ENCODE measurements at places on chromosomes 12 and 14.

DNA sequence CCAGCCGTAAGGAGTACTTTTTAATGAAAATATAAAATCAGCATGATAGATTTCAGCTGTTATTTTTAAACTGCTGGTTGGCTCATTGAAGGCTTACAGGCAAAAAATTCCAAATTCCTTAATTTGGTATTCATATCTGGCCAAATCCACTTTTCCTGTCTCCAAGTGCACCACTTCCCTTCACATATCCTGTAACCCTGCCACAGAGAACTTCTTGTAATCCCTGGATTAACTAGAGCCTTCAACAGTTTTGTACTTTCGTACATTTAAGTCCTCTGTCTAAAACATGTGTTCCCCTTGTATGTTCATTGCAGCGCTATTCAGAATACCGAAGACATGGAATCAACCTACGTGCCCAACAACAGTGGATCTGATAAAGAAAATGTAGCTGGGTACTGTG is 9.6 kb downstream of the PUS7L start:
- DNase-seq = no peak

DNA sequence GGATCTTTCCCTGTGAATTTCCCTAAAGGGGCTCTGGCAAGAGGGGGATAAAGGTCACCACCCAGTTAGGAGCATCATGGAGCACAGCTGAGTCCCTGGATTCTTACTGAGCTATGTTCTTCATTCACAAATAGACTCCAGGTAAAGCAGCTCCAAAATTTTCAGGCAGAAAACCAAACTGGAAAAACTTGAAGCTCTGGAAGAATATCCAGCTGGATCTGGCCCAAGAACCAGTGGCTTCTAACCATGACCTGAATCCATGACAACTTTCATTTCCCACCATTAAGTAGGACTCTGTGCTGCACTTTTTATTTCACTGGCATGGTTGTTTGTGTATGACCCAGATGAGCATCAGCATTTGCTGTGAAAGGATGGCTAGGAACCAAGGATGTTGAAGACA is 180.4 kb upstream of the FKBP4 start:
- no peak for DNase-seq

DNA sequence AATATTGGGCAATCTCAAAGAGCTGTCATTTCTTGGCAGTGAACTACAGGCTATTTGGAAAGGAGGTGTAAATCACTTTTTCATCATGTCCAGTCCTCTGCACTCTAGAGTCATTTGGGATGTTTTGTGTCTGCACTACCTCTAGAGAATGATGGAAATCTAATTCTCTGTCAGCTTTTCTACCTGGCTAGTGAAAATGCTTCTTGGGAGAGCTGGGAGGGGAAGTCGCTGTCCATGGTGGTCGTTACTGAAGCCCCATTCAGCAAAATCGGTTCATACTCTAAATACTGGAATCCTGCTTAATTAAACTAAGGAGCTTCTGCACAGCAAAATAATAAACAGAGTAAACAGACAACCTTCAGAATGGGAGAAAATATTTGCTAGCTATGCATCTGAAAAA is 251.8 kb downstream of the APAF1 start:
- no peak for DNase-seq

DNA sequence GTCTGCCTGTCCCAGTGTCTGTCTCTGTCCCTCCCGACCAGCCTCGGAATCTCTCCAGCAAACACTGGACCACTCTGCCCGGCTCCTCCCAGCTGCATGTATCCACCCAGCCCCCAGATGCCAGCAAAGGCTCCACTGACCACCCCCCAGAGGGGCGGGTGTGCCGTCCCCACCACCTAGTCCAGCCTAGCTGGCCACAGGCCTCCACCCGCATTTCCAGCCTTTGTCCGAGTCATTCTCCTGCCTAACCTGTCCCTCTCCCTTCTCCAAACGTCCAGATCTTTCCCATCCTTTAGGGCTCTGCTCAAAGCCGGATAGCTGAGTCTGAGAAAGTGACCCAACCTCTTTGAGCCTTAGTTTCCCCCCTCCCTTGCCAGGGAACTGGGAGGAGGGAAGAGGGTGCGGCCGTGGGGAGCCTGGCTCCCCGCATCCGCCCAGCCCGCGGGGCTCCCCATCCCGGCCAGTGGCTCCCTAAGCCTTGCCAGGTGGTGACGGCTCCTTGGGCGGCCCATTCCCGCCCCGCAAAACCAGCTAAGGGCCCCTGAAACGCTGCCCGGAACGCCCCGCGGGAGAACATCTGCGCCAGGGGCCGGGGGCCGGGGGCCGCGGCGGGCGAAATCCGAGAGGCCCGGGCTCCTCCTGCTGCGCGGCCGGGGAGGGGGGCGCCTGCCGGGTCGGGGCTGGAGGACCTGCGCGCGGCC is 34.6 kb upstream of the ANKRD9 start:
- no peak for DNase-seq

DNA sequence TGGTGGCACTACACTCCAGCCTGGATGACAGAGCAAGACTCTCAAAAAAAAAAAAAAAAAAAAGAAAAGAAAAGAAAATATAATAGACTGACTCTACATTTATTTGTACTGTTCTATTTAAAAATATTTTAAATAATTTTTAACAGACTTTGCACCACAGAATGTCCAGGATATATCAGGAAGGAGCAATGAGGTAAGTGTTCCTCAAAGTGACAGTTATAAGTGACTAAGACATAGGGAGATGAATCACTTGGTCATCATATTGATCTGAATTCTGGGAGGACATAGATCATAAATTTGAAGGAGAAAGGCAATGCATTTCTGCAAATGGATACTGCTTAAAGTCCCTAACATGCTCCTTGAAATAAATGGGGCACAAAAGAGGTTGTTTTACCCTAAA is 221.5 kb downstream of the KCNC2 start:
- no peak for DNase-seq

DNA sequence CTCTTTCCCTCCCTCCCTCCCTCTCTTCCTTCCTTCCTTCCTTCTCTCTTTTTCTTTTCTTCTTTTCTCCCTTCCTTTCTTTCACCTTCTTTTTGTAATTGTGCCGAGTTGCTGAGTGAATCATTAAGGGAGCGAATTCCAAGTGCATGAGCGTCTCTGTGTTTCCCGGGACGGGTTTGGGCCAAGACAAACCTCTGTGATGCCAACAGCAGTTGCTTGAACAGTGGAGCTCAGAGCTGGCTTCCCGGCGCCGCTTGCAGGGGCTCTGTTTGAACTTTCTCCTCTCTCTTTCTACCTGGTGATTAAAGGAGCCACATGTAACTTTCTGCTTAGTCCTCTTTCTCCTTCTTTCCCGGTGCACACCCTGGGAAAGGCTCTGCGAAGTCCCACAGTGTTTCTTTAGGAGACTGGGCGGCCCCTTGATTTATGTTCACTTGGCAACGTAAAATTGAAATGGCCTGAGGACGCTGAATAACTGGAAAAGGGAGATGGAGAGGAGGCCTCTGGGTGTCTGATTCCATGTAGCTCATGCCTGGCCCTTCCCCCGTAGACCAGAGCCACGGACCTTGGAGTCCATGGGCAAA is 33.7 kb upstream of the MAP1LC3B2 start:
- DNase-seq = no peak

Data from activated T-cell treated with anti-CD3 and anti-CD28 coated beads for 24 hours (primary cell).